ENCODE measurements at places on chromosomes 7 and 10.

DNA sequence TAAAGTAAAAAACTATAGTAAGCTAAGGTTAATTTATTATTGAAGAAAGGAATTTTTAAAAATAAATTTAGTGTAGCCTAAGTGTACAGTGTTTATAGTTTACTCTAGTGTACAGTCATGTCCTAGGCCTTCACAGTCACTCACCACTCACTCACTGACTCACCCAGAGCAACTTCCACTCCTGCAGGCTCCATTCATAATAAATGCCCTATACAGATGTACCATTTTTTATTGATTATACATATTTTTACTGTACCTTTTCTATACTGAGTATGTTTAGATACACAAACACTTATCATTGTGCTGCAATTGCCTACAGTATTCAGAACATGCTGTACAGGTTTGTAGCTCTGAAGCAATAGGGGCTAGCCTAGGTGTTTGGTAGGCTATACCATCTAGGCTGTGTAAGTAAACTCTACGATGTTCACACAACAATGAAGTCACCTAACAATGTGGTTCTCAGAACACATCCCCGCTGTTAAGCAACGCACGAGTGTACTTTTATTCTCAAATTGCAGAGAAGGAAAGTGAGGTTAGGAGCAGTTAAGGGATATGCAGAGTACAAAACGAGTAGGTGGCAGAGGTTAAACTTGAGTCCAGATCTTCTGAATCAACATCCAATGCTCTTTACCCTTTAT lies 38.9 kb upstream of the PLCE1 start:
- no peak for DNase-seq

- DNase-seq: no peak
Measured at GRCh38 chr10:94062611-94063010, 68.9 kb downstream of the PLCE1 start.

- no peak for DNase-seq
Measured at GRCh38 chr7:18965657-18966056, 151.8 kb downstream of the TWIST1 start.

- DNase-seq: no peak
Measured at GRCh38 chr7:30779574-30779973, 8.4 kb downstream of the MINDY4 start.

DNA sequence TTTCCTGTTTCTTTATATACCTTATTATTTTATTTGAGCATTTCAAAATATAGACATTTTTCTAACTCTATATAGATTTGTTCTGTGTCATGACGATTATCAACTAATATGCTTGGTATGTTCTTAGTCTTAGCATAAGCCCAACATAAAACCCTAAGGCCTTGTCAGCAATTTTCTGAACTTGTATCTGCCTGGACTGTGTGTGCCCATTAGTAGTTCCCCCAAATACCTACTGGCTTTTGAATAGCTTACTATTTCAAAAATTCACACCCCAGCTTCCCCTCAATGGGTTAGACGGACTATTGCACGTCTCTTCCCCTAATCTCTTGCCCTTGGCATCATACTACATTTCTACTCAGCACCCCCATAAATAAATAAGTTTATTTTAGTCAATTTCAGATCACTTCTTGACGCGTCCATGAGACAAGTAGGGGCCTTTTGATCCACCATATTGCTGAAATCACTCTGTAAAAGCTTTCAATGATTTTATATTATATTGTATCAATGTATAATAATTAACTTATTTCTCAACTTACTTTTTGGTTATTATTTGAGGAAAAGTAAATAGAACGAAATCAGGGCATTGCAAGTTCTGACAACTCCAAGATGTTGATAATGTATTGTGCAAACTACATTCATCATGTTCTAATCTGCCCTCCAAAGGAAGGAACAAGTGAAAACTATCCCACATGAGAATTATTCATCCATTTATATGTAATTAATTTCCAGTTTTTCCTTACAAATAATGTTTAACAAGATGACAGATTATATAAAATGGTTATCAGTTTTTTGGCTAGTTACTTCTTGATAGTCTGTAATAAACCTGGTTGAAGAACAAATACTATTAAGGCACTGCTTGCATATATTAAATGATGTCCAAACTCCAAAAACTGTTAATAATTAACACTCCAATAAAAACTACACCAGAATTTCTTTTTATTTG lies 1.1 kb upstream of the AKR1C3 start:
- DNase-seq: no peak

- DNase-seq: no peak
Measured at GRCh38 chr10:70567603-70568002, 34.9 kb downstream of the PRF1 start.

DNA sequence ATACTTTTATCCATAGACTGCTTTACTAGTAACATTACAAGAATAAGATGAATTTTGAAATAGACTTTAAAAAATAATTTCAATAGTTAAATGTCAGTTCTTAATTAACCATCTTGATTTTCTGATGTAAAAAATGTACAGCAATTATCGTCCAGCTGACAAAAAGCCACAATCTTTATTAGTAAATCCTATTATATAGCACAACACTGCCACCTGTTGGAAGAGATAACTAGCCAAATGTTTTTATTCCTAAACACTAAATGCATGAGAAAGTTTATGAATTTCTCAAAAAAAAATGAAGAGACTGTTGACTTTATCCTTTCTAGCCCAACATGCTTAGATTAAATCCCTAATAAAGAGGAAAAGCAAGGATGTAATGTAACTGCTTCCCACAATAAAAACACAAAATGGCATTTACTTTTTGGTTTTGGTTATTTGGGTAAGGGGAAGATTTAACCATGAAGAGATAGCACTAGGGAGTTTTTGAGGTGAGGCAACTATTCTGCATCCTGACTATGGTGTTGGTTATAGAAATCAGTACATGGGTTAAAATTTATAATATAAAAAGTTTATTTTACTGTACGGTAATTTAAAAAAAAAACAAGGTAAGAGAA lies 8.0 kb downstream of the COA1 start:
- no peak for DNase-seq

DNA sequence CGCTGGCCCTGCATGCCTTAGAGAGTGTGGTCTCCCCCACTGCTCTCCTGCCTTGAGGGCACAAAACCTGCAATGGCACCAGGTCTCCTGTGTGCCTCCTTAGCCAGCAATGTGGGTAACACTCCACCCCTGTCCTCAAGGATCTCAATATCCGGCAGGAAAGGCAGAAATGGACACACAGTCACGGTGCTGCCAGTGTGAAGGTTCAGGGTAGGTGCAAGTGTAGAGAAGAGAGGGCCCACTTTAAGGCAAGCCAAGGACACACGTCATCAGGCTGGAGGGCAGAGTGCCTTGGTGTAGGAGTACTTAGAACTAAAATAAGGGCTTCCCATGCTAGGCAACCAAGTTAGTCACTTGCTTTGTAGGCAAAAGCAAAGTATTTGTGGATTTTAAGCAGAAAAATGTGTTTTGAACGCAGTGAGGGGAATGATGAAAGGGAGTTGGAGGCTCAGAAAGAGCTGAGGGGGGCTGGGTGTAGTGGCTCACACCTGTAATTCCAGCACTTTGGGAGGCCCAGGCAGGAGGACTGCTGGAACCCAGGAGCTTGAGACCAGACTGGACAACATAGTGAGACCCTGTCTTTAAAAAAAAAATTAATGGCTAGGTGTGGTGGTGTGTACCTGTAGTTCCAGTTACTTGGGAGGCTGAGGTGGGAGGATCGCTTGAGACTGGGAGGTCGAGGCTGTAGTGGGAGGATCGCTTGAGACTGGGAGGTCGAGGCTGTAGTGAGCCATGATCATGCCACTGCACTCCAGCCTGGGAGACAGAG lies 152.8 kb downstream of the ARHGAP21 start:
- no peak for DNase-seq

DNA sequence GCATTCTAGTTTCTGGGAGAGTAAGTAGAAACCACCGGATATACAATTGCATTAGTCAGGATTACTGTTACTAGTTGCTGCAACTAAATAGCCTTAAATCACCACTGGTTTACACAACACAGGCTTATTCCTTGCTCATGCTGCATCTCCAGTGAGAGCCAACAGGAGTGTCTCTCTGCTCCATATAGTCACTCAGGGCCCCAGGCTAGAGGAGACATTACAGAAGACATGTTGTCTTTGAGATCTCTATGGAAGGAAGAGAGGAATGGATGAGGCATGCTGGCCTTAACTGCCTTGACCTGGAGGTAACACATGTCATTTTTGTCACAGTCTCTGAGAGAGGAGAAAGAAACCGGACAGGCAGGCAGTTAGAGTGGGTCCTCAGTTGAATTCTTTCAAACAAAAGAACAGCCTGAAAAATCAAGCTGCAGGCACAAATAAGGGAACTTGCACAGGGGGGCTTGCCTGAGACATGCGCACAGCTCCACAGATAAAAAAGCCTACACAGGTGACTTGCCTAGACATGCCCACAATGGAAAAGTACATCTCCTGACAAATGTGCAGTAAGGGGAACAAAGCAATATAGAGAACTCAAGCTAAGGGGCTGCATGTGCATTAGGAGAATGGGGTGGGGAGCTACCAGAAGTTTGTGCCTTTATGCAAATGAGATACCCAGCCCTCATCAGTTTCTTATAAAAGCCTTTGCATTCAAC lies 348.0 kb downstream of the TYW1 start:
- no peak for DNase-seq

GRCh38 chr7:44445986-44446671 lies 44.3 kb downstream of the NUDCD3 start:
- DNase-seq: no peak

DNA sequence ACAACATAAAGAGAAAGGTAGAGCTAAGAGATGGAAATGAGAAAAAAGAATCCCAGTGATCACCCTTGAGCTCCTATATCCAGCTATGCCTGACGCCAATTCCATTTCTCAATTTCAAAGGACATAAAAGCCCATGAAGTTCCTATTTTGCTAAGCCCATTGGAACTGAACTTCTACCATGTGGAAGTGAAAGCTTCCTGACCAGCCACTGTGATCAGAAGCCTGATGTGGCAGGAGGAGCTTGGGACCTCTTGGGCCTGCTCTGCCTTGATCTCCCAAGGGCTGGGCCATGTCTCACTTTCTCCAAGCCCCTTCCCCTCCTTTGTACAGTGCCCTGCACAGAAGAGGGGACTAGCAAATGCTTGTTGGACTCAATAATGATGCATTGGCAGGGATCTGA lies 52.7 kb downstream of the PRLHR start:
- DNase-seq: no peak

GRCh38 chr10:63865210-63865609 lies 344.0 kb downstream of the REEP3 start:
- no peak for DNase-seq

DNA sequence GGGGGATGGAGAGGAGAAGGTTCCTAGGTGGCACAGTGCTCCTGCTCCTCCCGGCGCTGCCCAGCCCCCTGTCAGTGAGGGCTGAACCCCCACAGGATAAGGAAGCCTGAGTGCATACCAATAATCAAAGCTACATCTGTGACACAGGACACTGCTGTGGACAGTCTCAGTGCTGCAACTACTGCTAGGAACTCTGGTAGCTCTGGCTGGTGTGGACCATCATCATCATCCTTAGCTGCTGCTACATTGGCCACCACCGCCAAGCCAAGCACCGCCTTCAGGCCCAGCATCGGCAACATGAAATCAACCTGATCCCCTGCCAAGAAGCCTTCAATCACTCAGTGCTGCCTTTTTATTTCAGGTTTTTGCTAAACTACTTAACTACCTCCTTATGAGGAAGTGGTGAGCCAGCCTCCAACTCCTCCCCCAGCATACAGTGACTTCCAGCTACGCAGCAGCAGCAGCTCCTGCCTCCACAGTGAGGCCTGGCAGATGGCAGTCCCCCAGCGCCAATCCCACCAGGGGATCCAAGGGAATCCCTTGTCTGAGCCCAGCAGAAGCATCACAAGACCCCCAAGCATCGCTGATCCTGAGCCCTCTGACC lies 32.1 kb upstream of the SLC26A4 start:
- no peak for DNase-seq

- DNase-seq: no peak
Measured at GRCh38 chr10:75011221-75011620, 100.2 kb upstream of the SAMD8 start.

DNA sequence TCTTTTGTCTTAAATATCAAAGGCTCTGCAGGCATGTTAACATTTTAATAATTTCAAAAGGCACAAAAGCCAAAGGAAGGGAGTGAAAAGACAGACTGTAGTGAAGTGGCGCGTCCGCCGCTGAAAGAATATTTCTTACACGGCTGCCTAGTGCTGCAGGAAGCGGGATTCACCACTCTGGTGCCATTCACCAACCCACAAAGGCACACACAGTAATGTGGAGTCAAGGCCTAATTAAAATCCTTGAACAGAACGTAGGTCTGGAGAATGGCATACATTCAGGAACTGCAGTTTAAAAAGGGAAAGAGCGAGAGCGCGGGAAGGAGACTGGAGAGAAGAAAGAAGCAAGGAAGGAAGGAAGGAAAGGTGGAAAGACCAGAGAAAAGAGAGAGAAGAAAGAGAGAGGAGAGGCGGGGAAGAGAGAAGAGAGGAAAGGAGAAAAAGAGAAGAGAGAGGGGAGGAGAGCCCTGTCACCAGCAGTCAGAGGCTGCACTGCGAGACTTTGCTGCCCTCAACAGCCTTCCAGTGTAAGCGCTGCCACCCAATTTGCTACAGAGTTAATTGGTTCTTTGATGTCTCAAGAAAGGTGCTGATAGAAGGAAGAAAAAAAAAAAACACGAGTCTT lies 554.0 kb downstream of the MDFIC start:
- DNase-seq: no peak

Measured in activated T-cell treated with anti-CD3 and anti-CD28 coated beads for 4 hours (primary cell).